Activated CD4-positive, alpha-beta T cell treated with anti-CD3 and anti-CD28 coated beads, Interleukin-2, amount 10 ng/mL, durations not matched to agents 24 days and 14 days (primary cell): ENCODE measurements at places on chromosomes 6 and 20.

GRCh38 chr6:101413773-101414172 is 20.3 kb downstream of the GRIK2 start:
- no peak for DNase-seq
- H3K4me3 ChIP-seq = no peak overlapping the region
- no peaks in the 10 kb centered on the region for H3K27me3 ChIP-seq
- H3K36me3 ChIP-seq = no peaks in the 10 kb centered on the region
- H3K4me1 ChIP-seq = no peaks in the 10 kb centered on the region
- H3K27ac ChIP-seq = no peak overlapping the region

DNA sequence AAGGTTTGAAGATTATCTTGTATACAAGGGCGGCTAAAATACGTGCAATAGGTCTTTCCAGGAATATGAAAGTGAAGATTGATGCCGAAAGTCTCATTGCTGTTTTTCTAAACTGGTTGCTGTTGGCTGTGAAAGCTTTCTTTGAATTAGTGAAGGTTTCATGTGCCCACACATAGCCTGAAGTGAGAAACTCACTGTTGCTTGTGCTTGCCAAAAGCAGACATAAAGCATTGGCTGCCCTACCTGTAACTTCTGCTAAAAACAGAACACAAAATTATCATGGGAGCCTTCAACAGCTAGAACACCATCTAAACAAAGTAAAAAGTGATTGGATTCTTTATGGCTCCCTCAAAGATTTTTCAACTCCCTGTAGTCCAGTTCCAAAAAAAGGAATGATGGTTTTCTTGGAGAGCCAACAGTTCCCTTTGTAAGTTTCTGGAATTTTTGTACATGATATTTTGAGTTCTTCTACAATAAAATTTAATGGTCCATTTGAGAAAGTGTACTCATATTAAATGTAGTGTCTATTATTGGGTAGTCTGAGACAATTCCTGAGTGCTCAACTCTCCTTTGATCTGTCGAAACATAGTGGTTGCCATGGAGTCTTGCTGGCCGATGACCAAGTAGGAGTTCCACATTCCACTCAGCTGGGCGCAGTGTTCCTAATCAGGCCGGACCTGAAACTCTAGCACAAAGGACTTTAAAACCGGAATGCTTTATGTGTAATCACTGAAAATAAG is 68.5 kb downstream of the PLEKHG1 start:
- H3K4me1 ChIP-seq = no peaks in the 10 kb centered on the region
- no peak overlapping the region for H3K4me3 ChIP-seq
- peaks cover 4% of the 10 kb centered on the region for H3K27me3 ChIP-seq
- H3K27ac ChIP-seq = no peak overlapping the region

DNA sequence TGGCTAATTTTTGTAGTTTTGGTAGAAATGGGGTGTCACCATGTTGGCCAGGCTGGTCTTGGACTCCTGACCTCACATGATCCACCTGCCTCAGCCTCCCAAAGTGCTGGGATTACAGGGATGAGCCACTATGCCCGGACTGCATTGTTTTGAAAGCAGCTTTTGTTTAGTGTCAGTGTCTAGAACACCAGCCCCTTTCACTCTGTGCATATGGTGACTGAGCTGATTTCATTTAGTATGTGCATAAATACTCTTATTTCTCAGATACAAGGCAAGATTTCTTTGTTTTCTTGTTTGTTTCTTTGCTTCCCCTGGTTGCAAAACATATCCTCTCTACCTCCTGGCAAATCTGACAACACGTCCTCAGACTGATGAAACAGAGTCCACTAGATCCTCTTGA is 152.8 kb upstream of the CHD6 start:
- no peak for DNase-seq
- peaks cover 4% of the 10 kb centered on the region for H3K27me3 ChIP-seq
- H3K4me1 ChIP-seq = no peaks in the 10 kb centered on the region
- H3K36me3 ChIP-seq = no peaks in the 10 kb centered on the region
- H3K4me3 ChIP-seq = no peak overlapping the region

DNA sequence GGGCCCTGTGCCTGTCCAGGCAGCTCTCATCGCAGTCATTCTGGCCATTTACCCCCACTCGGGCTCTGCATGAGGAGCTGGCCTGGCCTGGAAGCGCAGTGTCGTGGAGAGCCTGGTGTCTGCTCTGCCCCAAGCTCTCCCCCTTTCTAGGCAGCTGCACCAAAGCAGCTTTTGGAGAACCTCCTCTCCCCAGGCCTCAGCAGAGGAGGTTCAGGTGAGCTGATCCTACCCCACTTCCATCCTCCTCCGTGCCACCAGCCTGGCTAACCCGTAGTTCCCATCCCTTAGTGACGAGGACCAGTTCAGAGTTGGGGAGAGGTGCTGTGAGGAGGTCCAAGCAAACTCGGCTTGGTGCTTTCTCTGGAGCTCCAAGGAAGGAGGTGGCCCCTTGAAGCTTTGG is 30.5 kb upstream of the PHACTR3 start:
- no peaks in the 10 kb centered on the region for H3K4me1 ChIP-seq
- no peak for DNase-seq
- peaks cover 33% of the 10 kb centered on the region for H3K27me3 ChIP-seq
- no peaks in the 10 kb centered on the region for H3K36me3 ChIP-seq
- no peak overlapping the region for H3K27ac ChIP-seq
- no peak overlapping the region for H3K4me3 ChIP-seq

- no peak for DNase-seq
- peaks cover 8% of the 10 kb centered on the region for H3K4me1 ChIP-seq
- H3K27ac ChIP-seq = peak overlapping the region; percentile 23
- H3K27me3 ChIP-seq = no peaks in the 10 kb centered on the region
- no peak overlapping the region for H3K4me3 ChIP-seq
Measured at GRCh38 chr6:116714296-116714695, 33.3 kb downstream of the KPNA5 start.
